Foreskin keratinocyte (primary cell): ENCODE measurements at places on chromosomes 4 and X.

DNA sequence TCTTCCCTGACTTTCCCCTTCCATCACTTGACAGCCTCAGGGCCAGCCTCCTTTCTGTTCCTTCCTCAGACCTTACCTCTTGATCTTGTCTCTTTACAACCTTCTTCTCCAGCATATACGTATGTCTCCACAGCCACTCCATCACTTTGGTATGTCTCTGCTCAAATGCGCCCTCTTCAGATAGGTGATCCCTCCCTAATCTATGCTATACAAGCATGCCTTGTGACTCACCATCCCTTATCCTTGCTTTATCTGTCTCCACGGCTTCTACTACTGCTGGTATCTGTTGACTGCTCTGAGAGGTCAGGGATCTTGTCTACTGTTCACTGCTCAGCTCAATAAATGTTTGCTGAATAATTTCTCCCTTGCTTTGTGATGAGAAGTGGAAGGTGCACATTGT lies 9.0 kb downstream of the ARAP2 start:
- DNase-seq, result peak; percentile 97

GRCh38 chr4:181661923-181662322 lies 581.3 kb upstream of the TENM3 start:
- no peak for DNase-seq

- no peak for DNase-seq
These were observed 163.9 kb upstream of the MAMLD1 start for GRCh38 chrX:150199181-150199580.

DNA sequence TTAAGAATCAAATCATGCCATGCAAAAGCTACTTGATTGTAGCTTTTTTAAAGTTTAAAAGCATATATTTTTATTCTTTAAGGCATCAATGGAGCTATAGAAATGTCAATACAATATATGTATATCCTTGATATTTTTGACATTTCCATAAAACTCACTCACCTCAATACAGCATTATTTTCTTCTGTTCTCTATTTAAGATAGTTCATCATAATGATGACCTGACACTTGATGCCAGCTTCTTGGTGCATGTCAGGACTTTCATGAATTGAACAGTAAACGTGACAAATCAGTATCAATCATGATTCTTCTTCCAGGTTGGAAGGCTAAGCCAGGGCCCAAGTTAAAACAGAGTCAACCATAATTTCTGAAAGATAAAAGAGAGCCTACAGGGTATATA lies 33.6 kb upstream of the ATP8A1 start:
- no peak for DNase-seq

GRCh38 chr4:121150003-121150402 lies 14.1 kb downstream of the TNIP3 start:
- DNase-seq, result no peak
